ENCODE measurements at places on chromosomes 16 and 17.

GRCh38 chr17:82463925-82464566 is 5.5 kb downstream of the NARF start:
- no peak for DNase-seq

GRCh38 chr16:23962001-23962400 is 126.2 kb downstream of the PRKCB start:
- no peak for DNase-seq

- no peak for DNase-seq
These were observed 52.0 kb upstream of the DLX4 start for GRCh38 chr17:49916854-49917515.

DNA sequence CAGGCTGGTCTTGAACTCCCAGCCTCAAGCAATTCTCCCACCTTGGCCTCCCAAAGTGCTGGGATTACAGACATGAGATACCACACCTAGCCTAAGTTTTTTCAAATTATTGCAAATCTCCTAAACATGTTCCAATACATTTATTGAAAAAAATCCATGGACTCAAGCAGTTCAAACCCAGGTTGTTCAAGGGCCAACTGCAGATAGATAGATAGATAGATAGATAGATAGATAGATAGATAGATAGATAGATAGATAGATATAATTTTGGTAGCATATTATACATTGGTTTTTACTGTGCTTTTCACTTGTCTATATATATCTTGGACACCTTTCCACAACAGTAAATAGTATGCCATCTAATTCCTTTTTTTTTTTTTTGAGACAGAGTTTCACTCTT is 20.9 kb upstream of the RBBP6 start:
- no peak for DNase-seq

- DNase-seq, result no peak
These were observed 3.2 kb downstream of the ZSCAN10 start for GRCh38 chr16:3095869-3096268.

DNA sequence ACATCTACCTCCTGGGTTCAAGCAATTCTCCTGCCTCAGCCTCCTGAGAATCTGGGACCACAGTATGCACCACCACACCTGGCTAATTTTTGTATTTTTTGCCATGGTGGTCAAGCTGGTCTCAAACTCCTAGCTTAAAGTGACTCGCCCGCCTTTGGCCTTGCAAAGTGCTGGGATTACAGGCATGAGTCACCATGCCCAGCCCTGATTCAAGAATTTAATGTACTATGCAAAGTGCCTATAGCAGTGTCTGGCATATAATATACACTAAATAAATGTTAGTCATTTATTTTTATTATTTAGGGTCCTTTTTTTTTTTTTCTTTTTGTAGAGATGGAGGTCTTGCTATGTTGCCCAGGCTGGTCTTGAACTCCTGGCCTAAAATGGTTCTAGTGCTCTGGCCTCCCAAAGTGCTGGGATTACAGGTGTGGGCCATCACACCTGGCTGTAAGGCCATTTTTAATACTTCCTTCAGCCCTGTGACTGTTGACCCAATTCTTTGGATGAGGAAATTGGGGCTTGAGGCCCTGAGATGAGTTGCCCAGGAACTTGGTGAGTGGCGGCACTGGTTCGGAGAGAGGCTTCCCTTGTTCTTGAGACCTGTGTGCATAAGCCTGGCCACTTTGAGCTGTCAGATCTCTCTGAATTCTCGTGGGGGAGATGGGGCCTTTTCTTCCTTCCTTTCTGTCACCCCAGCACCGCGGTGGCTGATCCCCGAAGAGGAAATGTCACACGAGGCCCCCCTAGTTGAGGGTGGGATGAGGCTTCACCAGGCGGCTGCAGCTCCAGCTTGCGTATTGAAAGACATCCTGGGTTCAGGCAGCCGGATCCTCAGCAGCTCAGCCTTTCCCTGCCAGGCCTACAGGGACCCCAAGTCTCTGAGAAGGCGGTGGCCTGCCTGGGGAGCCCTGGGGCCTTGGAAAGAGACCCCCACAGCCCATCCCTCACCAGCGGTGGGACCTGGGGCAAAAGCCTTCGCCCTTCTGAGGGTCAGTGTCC is 38.7 kb downstream of the LAT start:
- no peak for DNase-seq

GRCh38 chr16:79772048-79772447 is 171.5 kb upstream of the MAF start:
- no peak for DNase-seq

DNA sequence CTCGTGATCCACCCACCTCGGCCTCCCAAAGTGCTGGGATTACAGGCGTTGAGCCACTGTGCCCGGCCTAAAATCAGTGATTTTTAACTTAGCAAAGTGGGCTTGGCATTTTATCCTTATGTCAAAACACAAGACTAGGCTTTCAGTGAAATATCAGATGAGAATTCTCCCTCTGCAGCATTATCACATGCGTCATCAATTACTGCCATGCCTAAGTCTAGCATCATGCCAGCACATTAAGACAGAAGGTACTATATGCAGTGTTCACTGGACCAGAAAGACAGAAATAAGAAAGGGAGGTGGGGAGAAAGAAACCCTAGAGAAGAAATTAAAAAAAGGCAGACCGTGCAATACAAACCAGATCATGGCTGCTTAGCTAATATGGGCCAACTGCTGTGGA is 29.8 kb downstream of the GPATCH8 start:
- DNase-seq, result no peak

- DNase-seq, result no peak
These were observed 13.1 kb downstream of the MPHOSPH6 start for GRCh38 chr16:82156761-82157533.

DNA sequence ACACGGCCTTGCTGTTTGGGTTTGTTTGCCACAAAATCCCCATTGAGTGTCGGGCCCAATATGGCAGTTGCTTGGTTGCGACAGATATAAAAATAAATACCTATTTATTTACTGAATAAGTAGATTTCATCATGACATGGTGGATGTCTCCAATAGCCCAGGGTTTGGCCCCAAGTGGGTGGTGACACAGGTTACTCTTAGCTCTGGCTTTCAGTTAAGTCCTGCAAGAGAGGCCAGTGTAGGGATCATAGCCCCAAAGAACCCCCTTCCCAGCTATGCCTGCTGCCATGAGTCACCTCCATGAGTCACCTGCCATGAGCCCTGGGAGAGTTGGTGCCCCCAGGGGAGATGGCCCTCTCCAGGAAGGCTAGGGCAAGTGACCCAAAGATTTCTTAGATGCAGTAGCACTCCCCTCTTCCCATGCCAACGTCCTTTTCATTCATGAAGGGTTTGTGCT is 78.7 kb upstream of the LGALS9 start:
- DNase-seq, result peak; percentile 67

DNA sequence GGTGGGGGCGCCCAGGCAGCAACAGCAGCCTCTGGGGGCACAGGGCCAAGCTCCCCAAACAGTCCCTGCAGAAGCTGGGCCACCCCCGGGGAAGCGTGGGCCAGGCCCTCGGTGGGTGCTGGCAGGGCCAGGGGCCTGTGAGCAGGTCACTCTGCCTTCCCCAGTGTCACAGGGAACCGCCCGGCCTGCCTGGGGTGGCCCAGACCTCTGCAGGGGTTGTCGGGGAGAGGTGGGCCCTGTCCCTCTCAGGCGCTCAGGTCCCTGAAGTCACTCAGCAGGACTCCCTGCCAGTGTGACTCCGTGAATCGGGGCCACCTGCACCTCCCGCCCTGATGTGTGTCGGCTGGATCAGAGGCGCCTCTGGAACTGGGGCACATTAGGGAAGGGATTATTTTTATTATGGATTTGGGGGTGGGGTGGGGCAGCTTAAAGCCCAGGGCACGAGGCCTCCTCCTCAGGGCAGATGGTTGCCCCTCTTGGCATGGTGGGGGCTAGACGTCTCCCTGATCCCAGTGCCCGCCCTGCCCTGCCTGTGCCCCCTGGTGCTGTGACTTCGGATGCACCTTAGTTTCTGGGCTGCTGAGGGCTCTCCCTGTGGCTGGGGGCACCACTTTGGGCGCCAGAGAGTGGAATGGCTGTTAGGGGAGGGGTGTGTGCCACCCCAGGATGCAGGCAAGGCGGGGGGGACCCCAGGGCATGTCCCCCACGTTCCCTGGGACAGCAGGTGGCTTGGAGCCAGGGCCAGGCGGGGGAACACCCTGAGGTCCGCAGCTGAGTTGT is 1.2 kb upstream of the GNG13 start:
- no peak for DNase-seq

- no peak for DNase-seq
These were observed 22.6 kb downstream of the SMPD3 start for GRCh38 chr16:68425498-68426346.

DNA sequence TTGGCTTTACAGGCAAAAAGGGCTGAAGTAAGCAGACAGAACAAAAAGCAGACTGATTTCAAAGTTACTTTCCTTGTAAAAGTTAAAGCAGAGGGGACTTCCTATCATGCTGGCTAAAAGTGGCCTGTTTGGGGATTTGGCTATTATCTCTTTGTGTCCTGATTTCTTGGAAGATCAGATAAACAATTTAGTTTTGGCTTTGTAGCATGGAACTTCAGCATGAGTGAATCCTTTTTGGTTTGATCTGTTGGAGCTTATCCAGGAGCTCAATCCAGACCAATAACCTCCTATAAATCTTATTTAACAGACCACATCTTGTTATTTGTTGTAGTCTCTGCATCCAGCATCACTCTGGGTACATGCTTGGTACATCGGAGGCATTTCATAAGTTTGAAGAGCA is 8.9 kb upstream of the RNF112 start:
- no peak for DNase-seq

- DNase-seq, result peak; percentile 77
These were observed 27.8 kb downstream of the GNPTG start for GRCh38 chr16:1379304-1380076.

- DNase-seq, result no peak
These were observed 893.8 kb downstream of the KCNJ2 start for GRCh38 chr17:71063127-71063526.

DNA sequence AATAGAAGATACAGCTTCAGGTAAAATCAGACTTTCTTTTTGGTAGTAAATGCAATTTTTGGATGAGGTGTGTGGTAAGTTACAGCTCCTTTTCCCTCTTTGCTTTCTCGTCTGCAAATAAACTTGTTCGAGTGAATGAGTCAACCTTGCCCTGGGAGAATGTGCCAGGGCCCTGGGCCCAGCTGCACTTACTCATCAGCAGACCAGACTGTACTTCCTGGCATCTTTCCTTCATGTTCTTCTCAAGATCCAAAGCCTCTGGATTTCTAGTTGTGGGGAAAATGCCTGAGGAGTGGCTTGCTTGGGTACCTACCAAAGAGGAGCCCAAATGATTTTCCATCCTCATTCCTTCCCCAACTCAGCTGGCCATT is 5.4 kb upstream of the G6PC1 start:
- peak; percentile 83 for DNase-seq

DNA sequence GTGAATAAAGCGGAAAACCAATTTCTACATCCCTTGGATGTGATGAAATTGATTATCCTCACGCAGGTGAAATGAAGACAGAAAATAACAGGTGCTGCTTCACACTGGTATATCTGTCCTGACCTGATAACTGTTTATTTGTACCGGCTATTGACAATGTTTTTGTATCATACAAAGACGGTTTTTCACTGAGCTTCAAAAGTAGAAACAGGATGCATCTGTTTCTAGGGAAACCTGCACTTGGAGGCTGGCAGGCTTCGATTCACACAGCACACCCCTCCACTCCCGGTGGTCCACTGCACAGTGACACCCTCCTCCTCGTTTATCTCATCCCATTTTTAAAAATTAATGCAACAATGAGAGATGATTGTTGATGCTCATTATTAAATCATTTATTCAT is 104.5 kb downstream of the CPPED1 start:
- no peak for DNase-seq

GRCh38 chr17:77810536-77810935 is 148.0 kb upstream of the TNRC6C start:
- DNase-seq, result no peak

GRCh38 chr16:85626191-85626981 is 13.3 kb downstream of the GSE1 start:
- DNase-seq, result no peak

Data from H54 (cell line).